ENCODE measurements at places on chromosomes 2 and 18.

GRCh38 chr2:120819720-120820210 is 84.1 kb downstream of the GLI2 start:
- no peak for DNase-seq

DNA sequence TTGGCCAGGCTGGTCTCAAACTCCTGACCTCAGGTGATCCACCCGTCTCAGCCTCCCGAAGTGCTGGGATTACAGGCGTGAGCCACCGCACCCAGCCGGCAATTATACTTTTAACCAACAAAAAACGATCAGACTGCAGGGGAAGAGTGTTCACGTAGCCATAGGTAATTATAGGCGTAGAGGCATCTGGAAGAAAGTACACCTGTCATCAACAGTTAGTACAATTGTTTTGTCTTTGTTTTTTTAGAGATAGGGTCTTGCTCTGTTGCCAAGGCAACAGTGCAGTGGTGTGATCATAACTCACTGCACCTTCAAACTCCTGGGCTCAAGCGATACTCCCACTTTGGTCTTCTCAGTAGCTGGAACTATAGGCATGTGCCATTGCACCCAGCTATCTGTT is 20.0 kb downstream of the ST3GAL5 start:
- DNase-seq, result no peak

GRCh38 chr18:79186649-79187048 is 117.5 kb downstream of the ATP9B start:
- DNase-seq, result peak; percentile 11

GRCh38 chr18:47881752-47882455 is 48.6 kb downstream of the SMAD2 start:
- DNase-seq, result no peak

- DNase-seq, result no peak
Observed at GRCh38 chr2:21330786-21331391, 207.1 kb downstream of the TDRD15 start.

- peak; percentile 65 for DNase-seq
Observed at GRCh38 chr2:84906108-84906899, 848 bp downstream of the TMSB10 start.

GRCh38 chr18:36329684-36330434 is 32.3 kb downstream of the FHOD3 start:
- DNase-seq, result no peak

DNA sequence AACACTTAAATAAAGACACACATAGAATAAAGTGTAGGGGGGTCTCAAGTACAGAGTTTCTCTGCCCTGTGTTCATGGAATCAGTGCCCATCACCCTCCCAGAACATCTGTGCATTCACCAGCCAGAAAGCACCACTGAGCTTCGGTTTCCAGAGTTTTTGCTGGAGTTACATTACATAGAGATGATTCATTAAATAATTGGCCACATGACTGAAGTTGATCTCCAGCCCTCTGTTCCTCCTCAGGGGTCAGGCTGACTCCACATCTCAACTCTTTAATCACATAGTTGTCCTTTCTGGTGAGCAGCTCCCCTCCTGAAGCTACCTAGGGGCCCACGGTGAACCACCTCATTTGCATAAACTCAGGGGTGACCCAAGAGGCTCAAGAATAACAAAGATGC is 129.8 kb downstream of the METTL4 start:
- no peak for DNase-seq

DNA sequence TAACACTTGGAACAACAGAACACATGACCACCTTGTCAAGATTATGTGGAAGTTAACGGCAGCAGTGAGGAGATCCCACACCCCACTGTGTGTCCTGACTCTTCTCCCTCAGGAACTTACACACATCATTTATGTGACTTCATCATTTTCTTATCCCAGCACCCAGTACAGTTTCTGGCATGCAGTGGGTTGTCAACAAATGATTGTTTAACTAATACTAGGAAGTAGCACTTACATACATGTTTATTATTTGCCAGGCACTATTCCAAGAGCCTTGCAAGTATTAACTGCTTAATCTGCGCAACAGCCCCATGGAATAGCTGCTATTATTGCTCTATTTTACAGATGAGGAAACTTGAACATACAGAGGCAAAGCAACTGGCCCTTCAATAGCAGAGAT is 391.5 kb downstream of the TXNL1 start:
- DNase-seq, result no peak

DNA sequence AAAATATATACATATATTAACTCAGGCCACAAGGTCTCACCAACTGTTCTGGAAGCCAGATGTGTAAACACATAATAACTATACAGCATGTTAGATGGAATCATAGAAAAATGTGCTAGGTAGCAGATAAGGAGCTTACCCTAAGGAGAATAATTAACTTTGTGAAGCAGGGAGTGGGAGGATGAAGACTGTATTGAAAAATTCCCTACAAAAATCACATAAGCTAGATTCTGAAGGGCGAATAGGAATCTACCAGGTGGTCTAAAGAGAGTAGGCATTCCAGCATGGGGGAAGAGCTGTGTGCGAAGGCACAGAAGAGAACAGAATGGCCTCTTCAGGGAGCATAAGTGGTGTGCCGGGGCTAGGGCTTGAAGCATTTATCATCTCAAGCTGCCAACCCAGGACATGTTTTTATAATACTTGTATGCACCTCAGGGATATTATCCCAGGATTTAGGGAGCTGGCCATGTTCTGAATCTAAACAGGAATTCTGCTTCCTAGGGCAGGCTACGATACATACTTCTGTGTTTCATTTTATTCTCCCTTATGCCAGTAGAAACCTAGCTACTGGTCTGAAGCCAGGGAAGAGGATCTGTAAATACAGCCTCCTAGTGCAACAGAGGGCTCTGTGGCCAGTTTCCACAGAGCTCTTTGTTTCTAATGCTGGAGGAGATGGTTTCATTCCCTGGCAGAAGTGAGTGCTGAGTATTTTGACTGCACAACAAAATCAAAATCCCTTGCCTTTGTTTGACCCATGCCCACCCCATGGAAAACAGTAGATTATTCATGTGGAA is 56.7 kb downstream of the NEMP2 start:
- no peak for DNase-seq

DNA sequence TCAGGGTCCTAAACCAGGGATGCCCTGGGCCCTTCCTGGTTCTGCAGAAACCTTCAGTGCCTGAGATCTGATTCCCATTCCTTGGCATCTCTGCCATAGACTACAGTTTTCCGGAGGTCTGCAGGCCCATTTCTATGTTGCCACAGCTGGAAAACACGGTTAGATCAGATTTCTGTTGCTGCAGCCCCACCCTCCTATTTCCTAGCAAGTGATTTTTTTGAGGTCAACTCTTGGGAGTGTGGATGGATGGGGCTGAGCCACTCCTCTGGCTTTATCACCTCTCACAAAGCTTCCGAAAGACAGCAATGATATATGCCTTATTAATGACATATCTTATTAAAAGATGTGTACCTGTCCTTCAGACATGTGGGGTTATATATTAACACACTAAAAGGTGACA is 56.3 kb downstream of the ZAP70 start:
- DNase-seq, result no peak

DNA sequence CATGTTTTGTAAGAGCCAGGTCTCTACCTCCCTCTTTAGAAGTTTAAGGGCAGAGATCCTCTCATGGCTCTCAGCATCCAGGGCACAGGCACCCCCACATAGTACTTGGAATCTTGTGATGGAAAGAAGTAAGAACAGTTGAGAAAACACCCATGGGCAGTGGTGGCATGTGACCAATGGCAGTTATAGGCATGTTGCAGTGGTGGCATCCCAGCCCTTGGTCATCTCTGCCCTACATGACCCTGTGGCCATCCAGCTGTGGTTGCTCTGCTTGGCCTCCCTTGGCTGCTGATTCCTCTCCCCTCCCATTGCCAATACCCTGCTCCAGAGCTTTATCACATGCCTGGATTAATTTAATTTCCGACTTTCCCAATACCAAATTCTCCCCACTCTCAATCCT is 13.3 kb upstream of the MSH2 start:
- DNase-seq, result no peak

DNA sequence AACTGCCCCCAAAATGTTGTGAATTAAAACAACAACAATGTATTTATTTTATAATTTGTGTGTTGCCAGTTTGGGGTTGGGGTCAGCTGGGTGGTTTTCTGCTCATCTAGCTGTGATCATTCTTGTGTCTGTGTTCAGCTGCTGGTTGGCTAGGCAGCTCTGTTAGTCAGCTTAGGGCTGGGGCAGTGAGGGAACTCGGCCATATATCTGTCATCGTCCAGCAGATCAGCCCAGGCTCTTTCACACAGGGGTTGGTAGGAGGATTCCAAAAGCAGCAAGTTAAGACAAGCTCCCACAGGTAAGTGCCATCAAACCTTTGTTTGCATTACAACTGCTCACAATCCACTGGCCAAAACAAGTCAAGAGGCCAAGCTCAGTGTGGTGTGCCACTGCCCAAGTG is 121.5 kb downstream of the LPIN1 start:
- no peak for DNase-seq

- no peak for DNase-seq
Observed at GRCh38 chr2:205683502-205684367, 1.4 kb downstream of the NRP2 start.

DNA sequence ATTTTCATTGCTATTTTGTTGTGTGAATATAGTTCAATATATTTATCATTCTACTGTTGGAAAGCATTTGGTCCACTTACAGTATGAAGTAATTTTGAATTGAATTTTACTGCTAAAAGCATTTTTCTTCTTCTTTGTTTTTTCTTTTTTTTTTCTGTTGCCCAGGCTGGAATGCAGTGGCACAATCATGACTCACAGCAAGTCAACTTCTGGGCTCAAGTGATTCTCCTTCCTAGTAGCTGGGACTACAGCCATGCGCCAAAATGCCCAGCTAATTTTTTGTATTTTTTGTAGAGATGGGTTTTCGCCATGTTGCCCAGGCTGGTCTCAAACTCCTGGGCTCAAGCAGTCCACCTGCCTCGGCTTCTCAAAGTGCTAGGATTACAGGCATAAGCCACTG is 2.4 kb upstream of the ETAA1 start:
- no peak for DNase-seq

GRCh38 chr2:165529130-165529529 is 59.6 kb downstream of the CSRNP3 start:
- no peak for DNase-seq

DNA sequence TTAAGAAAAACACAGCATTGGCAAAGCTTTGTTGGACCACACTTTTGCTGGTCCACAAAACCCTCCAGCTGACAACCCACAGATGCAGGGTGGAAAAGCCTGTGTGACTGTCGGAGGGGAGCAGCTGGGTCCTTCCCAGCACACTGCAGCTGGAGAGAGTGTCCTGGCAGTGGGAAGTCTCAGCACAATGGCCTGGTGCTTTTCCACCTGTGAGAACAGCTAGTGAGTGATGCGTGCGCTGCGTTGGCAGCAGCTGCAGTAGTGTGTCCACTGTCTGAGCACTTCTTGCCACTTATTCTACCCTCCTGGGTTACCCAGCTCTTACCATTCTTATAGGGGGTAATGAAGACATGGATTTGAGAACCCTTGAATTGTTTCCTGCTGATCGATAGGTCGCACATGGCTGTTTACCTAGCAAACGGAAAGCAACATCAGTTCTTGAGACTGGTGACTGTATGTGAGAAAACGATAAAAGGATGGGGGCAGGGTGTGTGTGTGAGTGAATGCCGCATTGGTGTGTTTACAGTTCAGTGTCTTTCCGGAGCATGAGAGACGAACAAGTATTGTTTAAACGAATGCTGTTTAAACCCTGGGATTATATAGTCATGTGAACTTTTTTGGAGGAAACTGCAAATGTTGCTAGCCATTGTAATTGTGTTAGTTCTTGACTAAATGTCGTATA is 69.7 kb downstream of the LYPD6 start:
- DNase-seq, result no peak

DNA sequence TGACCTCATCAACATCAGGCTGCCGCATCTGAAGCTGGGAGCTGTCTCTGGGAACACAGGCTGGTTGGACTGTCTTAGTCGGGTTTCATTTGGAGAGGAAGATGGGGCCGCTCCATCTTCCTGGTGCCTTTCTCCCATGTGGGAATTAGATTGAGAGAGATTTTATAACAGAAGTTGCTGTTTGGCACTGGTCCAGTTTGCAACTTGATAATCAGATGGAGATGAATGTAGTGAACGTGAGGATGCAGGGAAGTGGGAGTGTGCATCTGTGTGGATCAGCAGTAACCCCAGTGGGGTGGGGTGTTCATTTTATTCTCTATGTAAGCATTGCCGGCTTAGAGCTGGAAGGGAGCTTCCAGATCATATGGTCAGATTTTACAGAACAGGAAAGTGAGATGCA is 250.9 kb downstream of the DCDC2C start:
- no peak for DNase-seq

- DNase-seq, result no peak
Observed at GRCh38 chr18:77114415-77115191, 18.0 kb downstream of the MBP start.

GRCh38 chr2:236614551-236614950 is 44.9 kb downstream of the ACKR3 start:
- DNase-seq, result no peak

GRCh38 chr18:23926571-23926970 is 88.0 kb upstream of the TTC39C start:
- no peak for DNase-seq

DNA sequence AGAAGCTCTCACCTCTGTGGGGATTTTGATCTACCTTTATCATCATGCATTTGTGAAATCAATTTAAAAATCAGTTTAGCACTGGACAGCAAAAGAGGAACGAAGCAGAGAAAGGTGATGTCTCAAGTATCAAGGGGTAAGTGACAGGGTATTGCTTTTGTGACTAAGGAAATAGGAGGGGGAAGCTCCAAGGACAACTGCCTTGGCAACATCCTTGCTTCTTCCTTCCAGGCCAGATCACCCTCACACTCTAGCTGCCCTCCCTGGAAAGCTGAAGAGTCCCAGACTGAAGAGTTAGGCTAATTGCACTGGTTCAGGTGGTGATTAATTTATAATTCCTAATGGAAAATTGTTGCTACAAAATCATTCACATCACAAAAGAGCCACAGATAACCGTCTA is 859.1 kb upstream of the ACVR2A start:
- no peak for DNase-seq

DNA sequence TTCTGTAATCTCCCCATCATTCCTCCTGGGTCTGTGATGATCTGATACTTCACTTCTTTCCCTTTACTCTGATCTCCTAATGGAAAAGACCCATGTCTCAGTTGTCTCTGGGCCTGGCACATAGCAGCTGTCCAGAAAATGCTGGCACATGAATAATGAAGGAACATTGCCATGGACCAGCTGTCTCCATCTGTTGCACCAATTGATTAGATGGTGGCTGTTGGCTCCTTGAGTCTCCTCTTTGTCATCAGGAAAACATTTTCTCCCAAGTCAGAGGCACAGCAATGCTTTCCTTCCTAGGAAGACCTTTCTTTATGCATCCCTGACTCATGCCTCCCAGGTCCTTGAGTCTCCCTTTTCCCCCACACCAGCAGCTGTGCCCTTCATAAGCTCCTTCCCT is 286.2 kb upstream of the CXCR4 start:
- no peak for DNase-seq

Measured in activated CD4-positive, alpha-beta T cell treated with anti-CD3 and anti-CD28 coated beads, Interleukin-2, Interleukin-4, amounts not matched to agents 100 ng/mL and 50 ng/mL, durations not matched to agents 16 hours and 8 hours (primary cell).